Myocyte (in vitro differentiated cells): ENCODE measurements at places on chromosomes 5 and 9.

- no peak for DNase-seq
Observed at GRCh38 chr9:127908660-127908926, 8.2 kb downstream of the ST6GALNAC4 start.

DNA sequence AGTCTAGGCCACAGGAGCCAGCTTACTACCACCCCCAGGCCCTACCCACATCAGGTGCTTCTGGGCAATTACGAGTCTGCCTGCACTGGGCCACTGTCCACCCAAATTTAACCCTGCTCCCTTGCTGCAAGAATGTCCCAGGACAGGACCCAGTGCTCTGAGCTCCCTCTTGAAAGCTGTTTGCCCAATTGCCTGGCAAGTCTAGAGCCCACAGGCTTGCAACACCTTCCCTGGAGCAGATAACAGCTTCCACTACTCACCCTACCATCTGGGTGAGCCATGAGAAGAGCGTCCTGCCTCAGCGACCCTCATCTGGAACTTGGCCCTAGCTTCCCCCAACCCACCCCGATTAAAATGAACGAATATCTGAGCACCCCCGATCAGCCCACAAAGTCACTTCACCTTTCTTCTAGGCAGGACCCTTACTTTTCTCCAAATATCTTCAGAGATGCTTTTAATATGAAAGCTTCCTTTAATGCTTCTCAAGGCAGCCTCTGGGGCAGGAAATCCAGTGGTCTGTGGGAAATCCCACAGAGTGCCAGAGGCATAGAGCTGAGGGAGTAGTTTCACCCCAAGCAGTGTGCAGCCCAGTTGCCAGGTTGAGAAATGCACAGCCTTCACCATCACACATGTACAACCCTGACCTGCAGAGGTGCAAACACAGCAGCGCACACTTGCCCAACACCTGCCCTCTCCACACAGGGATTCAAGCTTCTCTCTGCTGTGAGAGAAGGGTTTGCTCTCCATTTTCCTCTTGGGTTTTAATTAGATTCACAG, 10.6 kb downstream of the ACSL6 start:
- no peak for DNase-seq

DNA sequence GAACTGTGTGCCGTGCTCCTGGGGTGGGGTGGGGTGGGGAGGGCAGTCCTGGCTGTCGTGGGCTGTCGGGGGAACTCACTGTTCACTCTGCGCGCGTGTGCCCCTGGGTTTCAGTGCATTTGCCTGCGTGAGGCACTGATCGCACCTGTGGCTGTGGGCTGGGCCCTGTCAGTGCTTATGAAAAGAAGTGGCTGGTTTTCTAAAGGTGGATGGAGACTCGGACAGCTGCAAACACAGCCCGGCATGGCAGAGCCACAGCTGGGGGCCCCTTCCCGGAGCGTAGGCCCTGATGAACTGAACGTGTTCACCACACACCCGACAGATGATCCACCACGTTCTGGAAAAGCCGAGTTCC, 42.7 kb downstream of the NKD2 start:
- peak; percentile 63 for DNase-seq

GRCh38 chr5:10567781-10568321, 4.0 kb downstream of the ANKRD33B start:
- DNase-seq, result no peak

- no peak for DNase-seq
Observed at GRCh38 chr5:126443374-126443851, 20.2 kb downstream of the GRAMD2B start.

- DNase-seq, result no peak
Observed at GRCh38 chr5:74188351-74189105, 452.0 kb downstream of the ENC1 start.

DNA sequence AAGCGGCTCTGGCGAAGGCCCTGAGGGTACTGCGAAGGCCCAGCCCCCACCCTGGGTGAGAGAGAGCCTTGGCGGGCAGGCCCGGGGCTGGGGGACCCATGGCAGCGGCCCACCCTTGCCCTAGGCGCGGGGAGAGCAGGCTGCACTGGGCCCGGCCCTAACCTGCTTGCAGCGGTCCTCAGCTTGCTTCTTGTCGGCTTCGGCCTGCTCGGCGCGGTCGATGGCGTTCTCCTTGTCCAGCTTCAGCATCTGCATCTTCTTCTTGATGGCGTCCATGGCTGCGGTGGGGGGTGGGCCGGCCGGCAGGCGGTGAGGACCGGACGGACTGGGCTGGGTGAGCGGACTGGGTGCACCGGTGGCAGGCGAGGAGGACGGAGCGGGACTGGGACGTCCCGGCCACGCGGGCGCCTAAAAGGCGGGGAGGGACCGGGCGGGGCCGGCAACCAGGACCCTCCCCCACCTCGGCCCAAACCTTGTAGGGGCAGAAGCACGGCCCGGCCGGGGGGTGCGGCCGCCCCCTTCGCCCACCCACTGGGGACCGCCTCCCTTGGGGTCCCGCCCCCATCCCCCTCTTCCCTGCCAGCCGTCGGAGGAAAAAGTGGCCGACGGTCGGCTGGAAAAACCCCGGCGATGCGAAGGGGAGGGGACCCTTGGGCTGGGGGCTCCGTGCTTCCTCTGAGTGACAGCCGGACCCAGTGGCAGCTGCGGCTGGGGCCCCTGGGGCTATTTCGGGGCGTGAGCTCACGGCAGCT, at the start of gene TPM2:
TSS of gene TPM2 (minus strand) at position 384 of the 752 bp plus-strand sequence. CDS start at position 276, 108 bp downstream.
- no peak for DNase-seq

DNA sequence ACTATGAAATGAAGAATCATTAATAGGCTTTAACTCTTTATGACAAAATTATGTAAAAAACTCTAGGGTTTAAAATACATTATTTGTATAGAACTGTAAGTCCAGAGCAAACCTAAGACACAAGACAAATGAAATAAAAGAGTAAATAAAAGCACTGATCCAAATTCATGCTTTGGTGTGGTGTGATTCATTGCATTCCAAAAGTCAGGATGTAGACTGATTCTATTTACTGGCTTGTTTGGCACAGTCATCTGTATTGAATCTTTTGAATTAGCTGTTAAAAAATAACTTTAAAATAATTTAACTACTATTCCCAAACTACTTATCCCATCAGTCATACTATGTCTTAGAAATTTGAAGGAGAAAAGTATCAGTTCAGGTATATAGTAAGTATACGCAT, 31.1 kb downstream of the IL4 start:
- no peak for DNase-seq

DNA sequence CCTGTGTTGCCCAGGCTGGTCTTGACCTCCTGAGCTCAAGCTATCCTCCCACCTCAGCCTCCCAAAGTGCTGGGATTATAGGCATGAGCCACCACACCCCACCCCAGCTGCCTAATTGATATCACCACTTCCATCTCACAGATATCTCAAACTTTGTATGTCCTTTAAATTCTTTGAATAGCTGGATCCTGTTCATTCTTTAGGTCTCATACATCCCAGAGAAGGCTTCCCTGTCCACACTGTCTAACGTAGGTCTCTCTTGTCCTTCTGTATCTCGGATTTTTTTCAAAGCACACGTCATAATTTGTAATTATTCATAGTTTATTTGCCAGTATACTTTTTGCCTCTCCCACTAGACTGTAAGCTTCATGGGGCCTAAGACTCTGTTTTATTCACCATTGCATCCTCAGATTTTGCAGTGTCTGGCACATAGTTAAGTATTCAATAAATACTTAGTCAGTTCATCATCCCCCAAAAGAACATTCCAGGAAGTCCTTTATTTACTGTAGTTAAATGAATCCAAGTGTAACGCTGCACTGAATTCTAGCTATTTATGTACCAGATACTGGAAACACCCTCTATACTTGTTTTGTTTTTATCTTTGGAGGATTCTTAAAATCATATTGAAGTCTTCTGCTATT, 10.5 kb downstream of the ARSK start:
- DNase-seq, result no peak

DNA sequence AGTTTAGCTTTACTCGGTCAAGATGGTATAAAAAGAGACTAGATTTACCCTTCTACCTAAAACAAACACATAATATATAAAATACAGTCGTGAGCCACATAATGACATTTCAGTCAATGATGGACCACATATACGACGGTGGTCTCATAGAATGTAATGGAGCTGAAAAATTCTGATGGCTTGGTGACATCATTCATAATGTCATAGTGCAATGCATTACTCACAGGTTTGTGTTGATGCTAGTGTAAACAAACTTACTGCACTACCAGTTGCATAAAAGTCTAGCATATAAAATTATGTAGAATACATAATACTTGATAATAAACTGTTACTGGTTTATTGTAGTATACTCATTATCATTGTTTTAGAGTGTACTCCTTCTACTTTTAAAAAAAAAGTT, 115.9 kb upstream of the GDNF start:
- DNase-seq, result no peak

GRCh38 chr5:144328494-144328893, 157.8 kb downstream of the KCTD16 start:
- no peak for DNase-seq

- DNase-seq, result no peak
Observed at GRCh38 chr5:8295141-8295540, 426.2 kb downstream of the MTRR start.

GRCh38 chr9:136977649-136978072, 357 bp downstream of the PTGDS start:
- DNase-seq, result no peak

- DNase-seq, result no peak
Observed at GRCh38 chr9:100869326-100869725, 159.2 kb upstream of the PLPPR1 start.

GRCh38 chr9:136220017-136220729, 15.2 kb upstream of the LHX3 start:
- DNase-seq, result peak; percentile 34

DNA sequence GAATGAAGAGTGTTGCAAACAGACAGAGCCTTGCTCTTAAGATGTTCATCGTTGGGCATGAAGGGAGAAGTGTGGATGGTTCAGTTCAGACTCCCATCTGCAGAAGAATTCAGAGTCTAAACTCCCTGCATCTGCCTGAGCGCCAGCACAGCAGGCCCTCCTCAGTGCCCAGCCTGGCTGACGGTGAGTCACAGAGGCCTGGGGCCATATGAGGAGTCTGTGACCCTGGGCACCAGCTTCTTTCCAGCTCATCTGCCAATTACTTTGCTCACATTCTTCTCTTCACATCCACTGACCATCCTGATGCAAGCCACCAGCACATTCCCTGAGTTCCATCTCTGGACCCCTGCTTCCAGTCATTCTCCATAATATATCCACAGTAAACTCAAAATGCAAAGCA, 401.1 kb upstream of the TRPC7 start:
- no peak for DNase-seq

GRCh38 chr9:136018257-136019031, 57.3 kb upstream of the UBAC1 start:
- DNase-seq, result no peak

DNA sequence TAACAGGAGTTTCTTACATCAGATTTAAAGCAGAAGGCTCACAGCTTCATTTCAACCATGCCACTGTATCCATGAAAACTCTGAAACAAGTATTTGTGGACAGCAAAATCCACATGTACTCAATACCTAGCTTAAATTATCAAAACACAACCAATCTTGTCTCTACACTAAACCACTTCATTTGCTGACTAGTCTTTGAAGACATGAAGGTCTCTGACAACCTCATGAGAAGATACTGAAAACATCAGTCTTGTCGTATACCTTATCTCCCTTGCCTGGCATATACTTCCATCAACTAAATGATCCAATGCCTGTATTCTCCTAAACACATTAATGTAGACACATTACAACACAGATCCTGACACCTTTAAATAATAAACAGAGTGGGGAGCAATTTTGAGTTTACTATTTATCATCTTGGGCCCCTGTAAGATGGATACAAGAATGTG, 2.9 kb downstream of the RPS23 start:
- no peak for DNase-seq

DNA sequence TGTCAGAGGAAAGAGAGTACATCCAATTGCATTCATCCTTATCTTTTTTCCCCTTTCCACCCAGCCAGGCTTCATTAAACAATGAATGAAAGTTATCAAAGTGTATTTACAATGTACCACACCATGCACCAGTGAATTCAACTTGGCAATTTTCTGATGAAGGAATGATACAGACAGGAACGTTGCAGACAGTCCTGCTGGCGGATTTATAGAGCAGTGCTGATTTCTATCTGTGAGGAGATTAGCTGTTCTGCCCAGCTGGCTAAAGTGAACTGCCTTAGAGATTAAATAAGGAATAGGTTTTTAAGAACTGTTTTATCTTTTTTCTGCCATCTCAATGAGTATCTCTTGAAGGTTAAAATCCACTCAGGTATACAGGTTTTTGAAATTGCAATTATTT, 403.9 kb downstream of the CDH18 start:
- no peak for DNase-seq

- DNase-seq, result no peak
Observed at GRCh38 chr5:50653946-50654345, 12.5 kb upstream of the PARP8 start.

GRCh38 chr9:36135741-36136271, 727 bp upstream of the GLIPR2 start:
- no peak for DNase-seq
